ENCODE measurements at places on chromosomes 5 and 9.

- no peak for DNase-seq
Measured at GRCh38 chr9:74963056-74963455, 10.3 kb upstream of the C9orf40 start.

DNA sequence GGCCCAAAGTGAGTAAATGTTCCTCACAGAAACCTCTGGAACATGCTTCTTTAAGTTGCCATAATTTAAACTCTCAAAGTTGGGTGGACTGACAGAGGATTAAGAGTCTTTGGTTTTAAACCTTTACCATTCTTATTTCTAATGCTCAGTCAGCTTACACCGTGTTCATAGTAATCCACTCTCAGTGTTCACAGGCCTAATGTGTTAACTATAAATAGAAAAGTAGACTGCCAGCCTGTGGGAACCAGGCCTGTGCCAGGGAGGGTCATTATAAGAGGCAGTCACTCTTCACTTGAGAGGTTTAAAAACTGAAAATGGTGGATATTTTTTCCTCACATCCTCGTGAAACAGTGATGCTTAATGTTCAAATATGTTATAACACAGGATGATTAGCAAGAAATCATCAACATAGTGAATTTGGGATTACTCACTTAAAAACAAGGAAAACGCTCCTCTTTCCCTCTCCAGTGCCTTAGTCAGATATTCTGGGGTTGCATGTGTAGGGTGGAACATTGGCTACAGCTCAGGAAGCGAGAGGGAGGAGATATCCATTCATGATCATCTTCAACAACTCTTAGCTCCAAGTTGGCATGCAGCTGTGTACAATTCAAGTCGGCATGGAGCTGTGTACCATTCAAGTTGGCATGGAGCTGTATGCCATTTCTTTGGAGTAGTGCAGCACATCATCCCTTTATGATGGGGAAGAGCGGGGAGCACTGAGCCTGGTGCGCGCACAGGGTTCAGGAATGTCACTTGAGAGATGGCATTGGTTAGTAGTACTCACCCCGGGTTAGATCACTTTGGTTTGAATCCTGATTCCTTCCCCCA, 65.8 kb downstream of the KIAA1958 start:
- DNase-seq = no peak

DNA sequence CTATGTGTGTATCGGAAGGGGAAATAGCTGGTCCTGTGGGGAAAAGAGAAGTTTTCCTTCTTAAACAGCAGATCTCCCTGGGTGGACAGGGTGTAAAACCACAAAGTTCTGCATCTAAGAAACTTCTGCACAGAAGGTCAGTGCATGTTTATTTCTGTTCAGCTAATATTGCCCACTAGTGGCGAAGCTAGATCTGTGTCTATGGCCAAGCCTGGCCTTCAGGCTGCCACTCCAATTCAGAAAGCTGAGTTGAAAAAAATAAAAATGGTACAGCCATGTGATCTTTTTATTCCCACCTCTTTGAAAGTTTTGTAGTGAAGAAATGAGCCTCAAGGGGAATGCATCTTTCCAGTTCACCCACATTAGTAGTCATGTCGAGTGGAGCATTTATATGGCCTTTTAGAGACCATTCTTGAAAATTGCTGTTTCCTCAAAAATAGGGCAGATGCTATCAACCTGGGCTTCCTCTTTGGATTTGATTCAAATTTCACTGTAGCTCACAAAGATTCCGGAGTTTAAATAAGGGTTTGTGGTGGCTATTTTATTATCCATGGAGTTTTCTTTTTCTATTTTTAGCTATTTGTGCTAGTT, 488.0 kb downstream of the PRELID2 start:
- DNase-seq = no peak

- DNase-seq = no peak
Measured at GRCh38 chr5:142627383-142628217, 58.3 kb downstream of the FGF1 start.

DNA sequence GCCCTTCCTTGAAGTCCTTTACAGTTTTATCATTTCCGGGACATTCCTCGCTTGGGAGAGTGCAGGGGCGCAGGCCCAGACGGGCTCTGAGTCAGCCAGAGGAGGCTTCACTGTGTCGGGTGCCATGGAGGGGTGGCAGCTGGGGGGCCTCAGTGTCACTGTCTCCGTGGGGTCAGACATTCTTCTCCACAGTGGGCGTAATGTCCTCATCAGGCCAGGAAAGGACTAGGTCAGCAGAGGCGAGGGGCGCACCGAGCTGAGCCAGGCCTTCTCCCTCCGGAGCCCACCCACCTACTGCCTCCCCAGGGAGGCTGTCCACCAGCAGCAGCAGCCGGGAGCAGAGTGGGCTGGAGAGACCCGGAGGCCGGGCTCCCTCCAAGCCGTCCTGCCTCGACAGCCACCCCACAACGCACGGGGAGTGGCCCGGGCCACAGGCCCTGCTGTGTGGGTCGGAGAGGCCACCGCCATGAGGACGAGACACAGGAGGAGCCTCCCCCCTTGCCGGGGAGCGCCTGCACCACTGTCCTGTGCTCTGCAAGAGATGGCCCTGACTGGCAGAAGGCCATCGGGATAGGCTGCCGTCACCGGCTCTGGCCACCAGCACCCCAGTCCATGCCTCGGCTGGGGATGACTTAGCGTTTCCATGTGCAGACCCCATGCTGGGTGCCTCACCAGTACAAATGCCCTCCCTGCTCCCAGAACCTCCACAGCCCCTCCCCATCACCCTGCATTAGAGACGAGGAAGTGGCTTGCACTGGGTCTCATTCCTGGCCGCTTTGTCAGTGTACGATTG, 26.5 kb downstream of the SARDH start:
- no peak for DNase-seq

- no peak for DNase-seq
Measured at GRCh38 chr9:13500034-13500433, 220.5 kb upstream of the MPDZ start.

DNA sequence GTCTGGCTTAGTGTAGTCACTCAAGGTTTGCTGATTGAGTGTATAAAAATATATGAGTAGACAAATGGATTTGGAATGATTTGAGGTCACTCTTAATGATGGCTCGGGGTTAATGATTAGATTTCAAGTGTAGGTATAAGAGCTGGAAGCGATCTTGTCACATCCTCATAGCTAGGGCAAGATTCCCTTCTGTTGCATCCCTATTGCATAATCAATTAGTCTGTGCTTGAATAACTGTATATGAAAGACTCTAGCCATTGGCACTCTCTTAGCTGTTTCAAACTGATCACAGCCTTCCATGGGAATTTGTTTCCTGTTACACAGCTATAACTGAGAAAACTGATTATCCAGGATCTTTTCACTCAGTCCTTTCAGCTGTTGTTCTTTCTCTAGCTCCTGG, 811.6 kb downstream of the TLE4 start:
- DNase-seq = no peak

DNA sequence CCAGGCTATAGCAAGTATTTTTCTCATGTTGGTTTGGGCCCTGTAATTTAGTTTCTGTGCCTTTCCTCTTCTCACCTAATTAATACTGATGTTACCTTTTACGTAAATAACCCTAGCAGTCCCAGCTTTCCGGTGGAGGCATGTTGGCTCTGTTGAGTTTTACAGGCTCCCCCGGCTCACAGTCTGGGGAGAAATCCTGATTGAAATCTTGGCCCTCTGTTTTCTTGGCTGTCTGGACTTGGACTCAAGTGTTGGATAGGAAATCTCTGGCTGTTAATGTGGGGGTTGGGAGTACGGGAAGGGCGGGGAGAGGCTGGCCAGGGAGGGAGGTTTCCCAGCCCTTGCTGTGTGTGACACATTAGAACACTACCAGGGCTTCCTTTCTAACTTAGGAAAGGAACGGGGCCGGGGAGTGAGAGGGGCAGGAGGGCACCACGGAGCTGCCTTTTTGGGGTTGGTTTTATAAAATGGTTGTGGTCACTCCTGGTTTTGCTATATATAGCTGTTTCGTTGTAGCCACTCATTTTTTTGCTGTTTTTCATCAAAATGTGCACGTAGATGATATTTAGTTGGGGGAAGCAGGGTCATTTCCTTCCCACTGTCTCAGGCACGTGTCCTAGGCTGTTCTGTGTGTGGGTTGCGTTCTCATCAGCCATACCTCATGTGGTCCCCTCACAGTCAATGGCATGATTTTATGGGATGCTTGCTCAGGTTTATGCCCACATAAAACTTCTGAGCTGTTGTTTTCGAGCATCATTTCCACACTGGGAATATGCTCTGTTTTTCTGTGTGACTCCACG, 11.0 kb downstream of the TRIO start:
- no peak for DNase-seq

DNA sequence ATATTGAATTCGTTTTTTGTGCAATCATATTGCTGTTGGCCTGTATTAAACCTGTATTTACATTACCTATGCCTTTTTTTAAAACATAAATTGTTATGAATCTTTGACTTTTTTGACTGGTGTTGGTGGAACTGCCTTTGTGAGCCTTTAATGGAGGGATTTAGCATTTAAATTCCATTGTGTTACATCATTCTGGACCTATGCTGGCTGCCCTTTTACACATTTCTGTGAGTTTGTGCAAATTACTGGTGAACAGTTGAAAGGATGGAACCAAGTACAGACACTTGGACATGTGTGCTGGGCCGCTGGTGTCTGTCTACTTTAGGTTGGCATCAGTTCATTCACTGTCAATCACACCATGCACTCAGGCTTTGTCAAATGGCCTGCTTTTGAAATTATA, 3.4 kb downstream of the SNX18 start:
- DNase-seq = no peak

DNA sequence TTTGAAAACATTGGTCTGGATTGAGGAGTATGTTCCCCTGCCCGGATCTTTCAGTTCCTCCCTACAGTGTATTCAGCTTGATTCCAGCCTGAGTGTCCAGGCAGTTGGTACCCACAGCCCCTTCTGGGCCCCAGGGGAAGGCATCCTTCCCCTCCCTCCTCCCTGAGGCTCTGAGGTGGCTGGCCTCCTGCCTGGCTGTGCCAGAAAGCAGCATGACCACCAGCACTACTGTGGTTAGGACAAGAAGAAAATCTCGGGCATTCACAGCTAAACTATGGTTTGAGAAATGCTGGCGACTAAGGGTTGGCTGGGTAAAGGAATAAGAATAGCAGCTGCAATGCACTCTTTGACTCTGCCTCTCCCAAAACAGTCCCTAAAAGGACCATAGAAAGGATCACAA, 84.6 kb upstream of the LIFR start:
- DNase-seq = no peak

DNA sequence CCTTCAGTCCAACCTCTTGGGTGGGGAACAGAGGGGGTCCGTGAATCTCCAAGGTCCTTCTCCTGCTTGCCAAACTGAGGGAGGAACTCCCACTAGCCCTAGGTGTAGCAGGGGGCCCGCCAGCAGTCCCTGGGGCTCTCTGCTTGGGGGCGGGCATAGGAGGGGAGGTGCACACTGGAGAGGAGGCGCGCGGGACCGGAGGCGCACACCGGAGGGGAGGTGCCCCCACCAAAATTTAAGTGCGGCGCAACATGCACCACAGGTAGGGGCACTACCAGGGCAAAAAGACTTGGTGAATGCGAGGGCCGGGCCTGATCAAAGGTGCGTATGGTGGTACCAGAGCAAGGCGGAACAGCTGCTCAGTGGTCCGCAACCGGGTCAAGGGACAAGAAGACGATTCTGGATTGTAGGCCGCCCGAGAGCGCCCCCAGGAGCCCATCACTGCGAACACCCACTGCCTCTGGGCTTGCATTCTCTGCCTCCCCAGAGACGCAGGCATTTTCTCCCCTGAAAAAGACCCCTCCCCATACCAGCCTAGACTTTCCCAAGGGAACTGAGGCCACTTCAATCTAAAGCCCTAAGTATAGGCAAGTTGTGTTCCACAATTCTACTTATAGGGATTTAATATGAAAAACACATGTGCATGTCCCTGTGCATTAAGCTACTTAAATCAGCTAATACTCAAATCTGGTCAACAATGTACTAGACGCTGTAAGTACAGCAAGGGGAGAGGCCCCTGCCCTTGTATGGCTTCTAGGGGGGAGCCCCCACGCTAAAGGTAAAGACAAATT, 50.6 kb downstream of the TGFBI start:
- no peak for DNase-seq

- no peak for DNase-seq
Measured at GRCh38 chr9:26744191-26744965, 148.2 kb downstream of the CAAP1 start.

GRCh38 chr5:178849316-178849715, 10.4 kb upstream of the ZNF354B start:
- no peak for DNase-seq

DNA sequence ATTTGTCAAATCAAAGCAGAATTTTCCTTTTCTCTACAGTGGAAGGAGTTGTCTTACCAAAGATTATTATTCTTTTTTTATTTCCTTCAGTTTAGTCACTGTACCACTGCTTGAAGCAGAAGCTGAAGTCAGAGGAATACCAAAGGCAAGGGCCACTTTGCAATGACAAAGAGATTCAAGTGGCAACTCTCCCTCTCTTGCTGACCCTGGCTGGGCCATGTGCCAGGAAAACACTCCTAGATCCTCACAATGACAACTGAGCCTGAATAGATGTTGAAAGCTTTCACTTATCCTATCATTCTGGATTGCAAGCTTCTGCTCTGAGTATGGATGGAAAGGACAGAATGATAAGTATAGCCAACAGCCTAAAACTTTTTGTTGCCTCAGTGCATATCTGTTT, 618.3 kb downstream of the NR2F1-AS1 start:
- DNase-seq = no peak

GRCh38 chr5:13477118-13477737, 467.3 kb downstream of the DNAH5 start:
- no peak for DNase-seq

DNA sequence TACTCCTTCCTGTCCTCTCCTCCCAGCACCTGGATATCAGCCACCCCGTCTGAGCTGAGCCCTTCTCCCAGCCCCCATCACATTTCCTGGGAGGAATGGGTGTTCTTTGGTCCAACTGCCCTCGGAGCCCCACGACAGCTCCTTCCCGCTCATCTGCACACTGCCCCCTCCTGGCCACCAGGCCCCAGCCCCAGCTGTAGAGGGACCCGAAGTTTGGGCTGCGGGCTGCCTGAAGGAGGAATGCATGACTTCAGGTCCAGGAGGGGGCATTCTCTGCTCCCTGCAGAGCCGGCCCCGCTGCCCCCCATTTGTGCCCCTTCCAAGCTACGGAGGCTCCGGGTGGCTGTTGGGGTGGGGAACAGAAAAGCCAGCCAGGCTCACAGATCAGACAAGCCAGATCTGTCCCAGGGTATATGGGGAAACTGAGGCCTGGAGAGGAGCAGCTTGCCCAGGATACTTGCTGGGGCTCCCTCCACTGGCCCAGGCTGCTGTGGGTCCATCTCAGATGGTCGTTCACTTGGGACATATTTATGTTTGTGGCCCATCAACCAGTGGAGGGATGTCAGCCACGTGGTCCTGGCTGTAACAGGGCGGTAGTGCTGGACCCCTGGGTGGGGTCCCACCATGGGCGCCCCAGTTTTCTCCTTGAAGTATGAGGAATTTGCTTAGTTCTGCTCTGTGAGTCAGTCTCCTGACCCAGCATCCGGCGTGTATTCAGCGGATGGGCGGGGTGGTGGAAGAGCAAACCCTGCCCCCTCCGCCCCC, 33.1 kb downstream of the DAB2IP start:
- DNase-seq = no peak

DNA sequence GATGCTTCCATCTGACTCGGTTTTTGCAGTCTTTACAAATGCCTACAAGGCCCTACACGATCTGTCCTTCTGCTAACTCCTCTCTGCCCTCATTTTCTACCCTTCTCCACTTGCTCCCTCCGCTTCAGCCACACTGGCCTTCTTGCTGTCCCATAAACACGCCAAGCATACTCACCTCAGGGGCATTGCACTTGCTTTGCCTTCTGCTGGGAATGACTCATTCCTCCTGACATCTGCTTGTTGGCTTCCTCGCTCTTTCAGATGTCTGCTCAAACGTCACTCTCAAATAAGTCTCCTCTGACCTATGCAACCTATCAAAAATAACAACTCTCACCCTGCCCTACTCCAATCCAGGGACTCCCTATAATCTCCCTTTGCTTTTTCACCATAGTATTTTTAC, 28.2 kb downstream of the CDC25C start:
- no peak for DNase-seq
